ENCODE measurements at places on chromosomes 5 and 9.

DNA sequence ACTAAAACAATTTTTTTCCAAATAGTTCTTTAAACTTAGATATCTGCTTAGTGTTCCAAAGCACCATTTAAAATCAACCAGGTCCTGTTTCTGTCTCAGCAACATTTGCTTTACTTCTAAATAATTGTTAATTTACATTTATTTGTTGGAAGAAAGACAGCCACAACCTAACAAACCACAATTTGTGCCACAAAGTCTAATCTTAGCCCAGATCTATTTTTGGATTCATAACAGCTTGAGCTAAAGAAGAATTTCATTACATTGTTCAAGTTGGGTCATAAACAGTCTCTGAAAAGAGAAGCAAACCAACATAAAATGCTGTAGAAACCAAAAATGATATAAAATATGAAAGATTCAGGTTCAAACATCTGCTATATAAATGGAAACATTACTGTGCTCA lies 24.4 kb downstream of the MLLT3 start:
- DNase-seq, result no peak

- DNase-seq, result no peak
Measured at GRCh38 chr9:3415906-3416305, 109.9 kb downstream of the RFX3 start.

DNA sequence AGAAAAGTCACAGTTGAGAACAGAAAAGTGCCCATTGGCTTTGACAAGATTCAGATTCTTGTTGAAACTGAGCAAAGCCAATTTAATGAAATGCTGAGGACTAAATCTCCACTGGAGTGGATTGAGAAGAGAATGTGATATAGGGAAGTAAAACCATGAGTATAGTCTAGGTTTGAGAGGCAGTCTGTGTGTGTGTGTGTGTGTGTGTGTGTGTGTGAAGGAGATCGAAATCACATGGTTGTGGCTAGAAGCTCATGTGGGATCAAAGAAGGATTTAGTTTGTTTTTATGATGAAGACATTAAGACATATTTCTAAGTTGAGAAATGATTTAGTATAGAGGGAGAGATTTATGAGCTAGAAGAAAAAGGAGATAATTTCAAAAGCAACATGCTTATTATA lies 275.7 kb upstream of the DAB2 start:
- DNase-seq, result no peak

GRCh38 chr9:128127568-128127989 lies at the start of gene PTGES2:
Gene PTGES2 (minus strand): TSS chr9:128127729. CDS start chr9:128127717, 12 bp downstream.
- DNase-seq, result peak; percentile 77

GRCh38 chr5:168382421-168382820 lies 91.0 kb downstream of the WWC1 start:
- no peak for DNase-seq

GRCh38 chr5:516338-516925 lies 7.8 kb downstream of the SLC9A3 start:
- DNase-seq, result no peak

DNA sequence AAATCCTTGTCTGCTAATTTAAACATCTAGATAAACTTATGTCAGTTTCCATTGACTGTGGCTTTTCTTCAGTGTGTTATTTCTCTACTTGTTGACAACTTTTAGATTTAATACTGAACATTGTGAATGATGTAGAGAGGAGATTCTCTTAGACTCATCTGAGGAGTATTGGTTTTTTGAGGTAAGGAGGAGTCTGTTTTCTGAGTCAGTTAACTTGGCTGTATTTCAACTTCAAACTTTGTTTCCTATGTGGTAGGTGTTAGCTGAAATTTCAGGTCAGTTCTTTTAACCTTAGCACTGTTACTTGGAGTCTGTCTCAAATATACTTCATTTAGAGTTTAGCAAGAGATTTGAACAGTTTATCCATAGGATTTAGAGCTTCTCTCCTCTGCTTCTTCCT lies 67.9 kb downstream of the XRCC4 start:
- no peak for DNase-seq

DNA sequence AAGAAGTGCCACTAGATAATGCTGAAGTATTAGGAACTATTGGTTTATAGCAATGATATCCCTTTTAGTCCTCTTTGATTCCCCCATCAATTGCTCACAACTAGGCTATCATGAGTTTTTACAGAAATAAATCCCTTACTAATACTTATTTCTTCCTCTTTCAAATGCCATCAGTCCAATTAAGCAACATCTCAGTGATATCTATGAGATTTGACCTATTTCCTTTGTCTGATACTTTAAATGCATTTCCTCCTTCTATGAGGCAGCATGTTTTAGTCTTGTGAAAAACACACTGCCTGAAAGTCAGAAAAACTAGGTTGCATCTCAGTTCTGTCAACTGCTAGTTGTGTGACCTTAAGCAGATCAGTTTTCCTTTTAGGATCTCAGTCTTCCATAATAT lies 101.6 kb downstream of the FBXW11 start:
- DNase-seq, result no peak

- no peak for DNase-seq
Measured at GRCh38 chr5:7930011-7930410, 61.1 kb downstream of the MTRR start.

- no peak for DNase-seq
Measured at GRCh38 chr5:147397616-147398015, 112.3 kb downstream of the DPYSL3 start.

- no peak for DNase-seq
Measured at GRCh38 chr5:117889596-117889995, 1098.8 kb downstream of the DTWD2 start.

- DNase-seq, result no peak
Measured at GRCh38 chr5:80151890-80152289, 104.0 kb downstream of the SERINC5 start.

GRCh38 chr9:69283003-69283402 lies 42.0 kb upstream of the ENTREP1 start:
- no peak for DNase-seq

DNA sequence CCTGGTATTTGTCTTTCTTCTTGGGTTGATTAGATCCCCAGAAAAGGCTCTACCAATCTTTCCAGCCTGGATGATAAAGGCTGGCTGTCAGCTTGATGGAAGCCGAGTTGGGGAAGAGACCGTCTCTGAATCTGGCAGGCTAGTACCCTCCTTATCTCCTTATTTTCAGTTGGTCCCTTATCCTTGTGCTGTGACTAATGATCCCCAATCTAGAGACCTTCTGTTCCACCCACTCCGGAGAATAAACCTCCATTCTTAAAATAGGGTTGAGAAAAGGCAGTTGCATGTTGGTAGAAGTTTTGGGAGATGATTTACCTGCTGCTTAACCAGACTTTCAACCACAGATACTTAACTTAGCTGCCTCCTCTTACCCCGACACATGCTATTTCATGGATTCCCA lies 52.3 kb downstream of the PRKACG start:
- no peak for DNase-seq

- no peak for DNase-seq
Measured at GRCh38 chr5:5756762-5757161, 334.3 kb downstream of the ICE1 start.

- DNase-seq, result no peak
Measured at GRCh38 chr9:114813717-114814418, 8.0 kb upstream of the TNFSF15 start.

- DNase-seq, result peak; percentile 61
Measured at GRCh38 chr5:179858241-179858585, 404 bp downstream of the MRNIP start.

GRCh38 chr5:6328173-6328572 lies 50.2 kb downstream of the MED10 start:
- DNase-seq, result no peak

- no peak for DNase-seq
Measured at GRCh38 chr9:18124760-18125159, 349.2 kb upstream of the ADAMTSL1 start.

GRCh38 chr9:37550781-37551180 lies 25.4 kb downstream of the FBXO10 start:
- no peak for DNase-seq

- DNase-seq, result no peak
Measured at GRCh38 chr5:132591145-132591544, 34.4 kb downstream of the RAD50 start.

- peak; percentile 78 for DNase-seq
Measured at GRCh38 chr5:126450346-126450745, 27.1 kb downstream of the GRAMD2B start.

DNA sequence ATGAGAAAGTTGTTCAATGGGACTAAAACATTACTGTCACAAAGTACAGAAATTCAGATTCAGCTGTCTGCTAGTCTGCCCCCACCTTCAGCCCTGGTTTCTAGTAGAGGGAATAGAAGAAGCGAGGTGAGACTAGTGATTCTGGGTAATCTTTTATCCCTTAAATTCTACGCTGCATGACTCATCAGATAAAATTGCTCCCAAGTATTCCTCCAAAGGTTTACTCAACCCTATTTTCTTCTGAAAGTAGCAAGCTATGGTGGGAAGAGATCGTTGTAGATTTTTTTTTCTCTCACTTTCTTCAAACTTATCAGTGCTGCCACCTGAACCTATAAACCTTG lies 318.9 kb upstream of the RIOK2 start:
- no peak for DNase-seq

- DNase-seq, result no peak
Measured at GRCh38 chr5:179355976-179356974, 11.0 kb upstream of the ADAMTS2 start.

DNA sequence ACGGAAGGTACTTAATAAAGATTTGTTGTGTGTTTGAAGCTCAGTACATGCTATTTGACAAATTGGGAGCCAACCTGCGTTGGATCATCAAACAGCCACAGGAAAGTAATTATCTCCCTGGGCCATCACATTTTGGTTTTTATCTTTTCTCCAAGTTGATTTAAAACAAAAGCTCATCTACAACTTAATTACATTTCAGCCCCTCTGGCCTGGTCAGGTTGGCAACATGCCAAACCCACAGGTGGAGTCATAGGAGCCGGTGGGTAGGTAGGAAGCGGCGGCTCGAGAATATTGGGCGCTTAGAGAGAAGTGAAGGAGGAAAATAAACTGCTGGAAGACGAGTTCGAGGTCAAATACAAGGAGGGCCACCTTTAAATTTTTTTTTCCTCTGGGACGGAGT lies 64.9 kb upstream of the FANCC start:
- no peak for DNase-seq
